Bronchial smooth muscle cell (primary cell): ENCODE measurements at places on chromosomes 11 and 22. TPM values are rescaled to one million over a fixed set of nuclear protein-coding genes. Genes with fewer than 3 reads are reported as not detected.

VWCE gene
- 3.6 and 14.9 TPM in 2 replicates for total RNA-seq

CHST1 gene
- under 0.01 and 0.32 TPM in 2 replicates for total RNA-seq

FAM180B gene
- 0.09 and 0.16 TPM in 2 replicates for total RNA-seq

OR10A2 gene
- not detected in 2 replicates for total RNA-seq

TUBA8 gene
- total RNA-seq = 0.60 and 0.63 TPM in 2 replicates

LDLRAD3 gene
- 7.9 and 12.6 TPM in 2 replicates for total RNA-seq

SMTNL1 gene
- total RNA-seq = not detected in 2 replicates

MGAT3 gene
- under 0.01 TPM in 1 of 2 replicates, not detected in the other for total RNA-seq

LRRC10B gene
- total RNA-seq = not detected in 2 replicates

MYEOV gene
- total RNA-seq = 1.4 and 4.9 TPM in 2 replicates

RTN4RL2 gene
- under 0.01 TPM in 2 replicates for total RNA-seq

PRG3 gene
- total RNA-seq = not detected in 2 replicates
